ENCODE measurements at places on chromosomes 2 and 18.

DNA sequence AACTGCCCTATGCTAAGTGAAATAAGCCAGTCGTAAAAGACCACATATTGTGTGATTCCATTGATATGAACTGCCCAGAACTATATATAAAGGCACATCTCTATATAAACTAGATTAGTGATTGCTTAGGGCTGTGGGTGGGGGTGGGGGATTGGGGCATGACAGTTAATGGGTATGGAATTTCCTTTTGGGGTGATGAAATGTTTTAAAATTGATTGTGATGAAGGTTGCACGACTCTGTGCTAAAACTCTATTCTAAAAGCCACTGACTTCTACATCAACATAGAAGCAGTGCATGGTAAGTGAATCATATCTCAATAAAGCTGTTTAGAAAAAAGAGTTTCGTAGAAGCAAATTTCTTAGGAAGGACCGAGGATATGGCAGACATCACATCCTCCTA lies 53.0 kb downstream of the CDCA7 start:
- DNase-seq = no peak

GRCh38 chr2:202718614-202719013 lies 83.8 kb downstream of the FAM117B start:
- DNase-seq = peak; percentile 2

GRCh38 chr18:43559507-43559906 lies 282.2 kb upstream of the SYT4 start:
- DNase-seq = no peak

- DNase-seq = no peak
Observed at GRCh38 chr2:232588680-232589585, 38.4 kb downstream of the EIF4E2 start.

GRCh38 chr18:67670024-67670543 lies 153.6 kb upstream of the DSEL start:
- no peak for DNase-seq

DNA sequence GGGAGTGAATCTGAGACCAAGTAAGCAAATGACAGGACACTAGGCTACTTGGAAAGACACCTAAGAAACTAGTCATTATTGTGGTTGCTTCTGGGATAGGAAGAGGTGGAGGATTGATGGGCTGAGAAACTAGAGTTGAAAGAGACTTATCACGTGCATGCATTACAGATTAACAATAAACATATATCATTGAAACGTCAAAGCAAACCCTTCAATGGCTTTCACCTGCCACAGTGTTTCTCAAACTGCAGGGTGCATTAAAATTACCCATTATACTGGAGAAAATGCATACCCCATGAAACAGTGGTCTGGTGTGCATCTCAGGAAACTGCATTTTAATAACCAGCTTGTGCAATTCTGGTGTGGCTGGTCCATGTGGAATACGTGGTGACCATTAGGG lies 318.8 kb downstream of the SMAD2 start:
- no peak for DNase-seq

DNA sequence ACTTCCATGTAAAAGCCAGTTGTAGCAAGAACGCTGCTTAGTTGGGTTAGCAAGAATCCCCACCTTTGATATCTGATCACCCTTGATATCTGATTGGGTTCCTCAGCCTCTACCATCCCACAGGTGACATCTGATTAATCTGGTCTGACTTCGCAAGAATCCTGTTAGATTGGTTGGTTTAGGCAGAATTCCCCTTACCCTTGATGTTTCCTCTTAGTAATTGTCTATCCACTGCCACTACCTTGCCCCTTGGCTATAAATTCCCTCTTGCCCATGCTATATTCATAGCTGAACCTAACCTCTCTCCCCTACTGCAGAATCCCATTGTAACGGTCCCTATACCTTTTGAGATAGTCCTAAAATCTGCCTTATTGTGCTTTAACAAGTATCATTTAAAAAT lies 33.1 kb downstream of the PRKRA start:
- DNase-seq = no peak

DNA sequence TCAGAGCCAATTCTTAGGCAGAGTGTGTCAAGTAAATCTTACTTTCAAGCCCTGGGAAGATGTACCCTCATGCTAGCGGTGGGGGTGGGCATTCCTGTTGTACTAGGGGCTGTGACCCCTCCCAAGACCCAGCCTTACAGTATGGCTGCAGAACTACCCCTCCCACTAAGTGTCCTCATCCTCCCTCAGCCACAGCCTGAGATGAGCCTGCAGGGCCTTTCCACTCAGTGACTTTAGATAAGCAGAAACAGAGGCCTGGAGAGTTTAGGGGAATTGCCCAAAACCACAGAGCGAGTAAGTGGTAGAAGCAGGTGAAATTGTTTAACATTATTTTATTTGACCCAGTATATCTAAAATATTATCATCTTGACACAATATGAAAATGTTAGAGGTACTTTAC lies 36.6 kb downstream of the TTC32 start:
- no peak for DNase-seq

GRCh38 chr18:58175786-58176176 lies 131.8 kb downstream of the NEDD4L start:
- no peak for DNase-seq

DNA sequence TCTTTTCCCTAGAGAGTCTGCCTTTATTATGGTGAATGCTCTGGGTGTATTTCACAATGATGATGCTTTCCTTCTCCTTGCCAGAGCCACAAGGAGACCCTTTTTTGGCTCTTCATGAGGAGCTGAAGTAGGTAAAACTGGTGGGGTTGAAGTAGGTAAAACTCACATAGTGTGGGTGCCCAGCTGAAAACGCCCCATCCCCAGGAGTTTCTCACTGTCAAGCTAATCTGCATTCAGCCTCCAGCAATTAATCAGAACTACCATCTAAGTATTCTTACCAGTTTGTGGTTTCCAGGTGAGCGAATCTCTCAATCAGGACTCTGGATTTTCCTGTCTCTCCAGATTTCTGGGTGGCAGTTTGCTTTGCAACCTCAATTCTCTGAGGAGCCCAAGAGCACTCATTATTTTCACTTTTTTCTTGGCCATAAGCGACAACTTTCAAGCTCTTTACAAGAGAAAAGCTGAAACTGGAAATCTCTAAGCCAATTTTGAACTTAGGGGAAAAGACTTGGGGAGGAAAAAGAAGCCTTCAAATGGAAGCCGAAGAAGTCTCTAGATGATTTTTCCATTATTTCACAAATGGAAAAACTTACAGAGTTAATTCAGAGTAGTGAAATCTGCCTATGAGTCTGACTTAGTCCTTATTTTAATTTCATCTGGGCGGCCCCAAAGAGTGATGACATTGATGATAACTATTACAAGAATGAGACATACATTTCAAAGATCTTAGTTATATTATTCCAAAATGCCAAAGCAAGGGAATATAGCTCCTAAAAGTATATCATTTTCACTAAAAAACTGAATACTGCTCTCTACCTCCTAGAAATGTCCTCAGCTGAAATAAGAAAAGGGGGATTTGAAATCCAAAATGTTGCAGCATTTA lies 121.4 kb upstream of the MAP3K20 start:
- DNase-seq = no peak

DNA sequence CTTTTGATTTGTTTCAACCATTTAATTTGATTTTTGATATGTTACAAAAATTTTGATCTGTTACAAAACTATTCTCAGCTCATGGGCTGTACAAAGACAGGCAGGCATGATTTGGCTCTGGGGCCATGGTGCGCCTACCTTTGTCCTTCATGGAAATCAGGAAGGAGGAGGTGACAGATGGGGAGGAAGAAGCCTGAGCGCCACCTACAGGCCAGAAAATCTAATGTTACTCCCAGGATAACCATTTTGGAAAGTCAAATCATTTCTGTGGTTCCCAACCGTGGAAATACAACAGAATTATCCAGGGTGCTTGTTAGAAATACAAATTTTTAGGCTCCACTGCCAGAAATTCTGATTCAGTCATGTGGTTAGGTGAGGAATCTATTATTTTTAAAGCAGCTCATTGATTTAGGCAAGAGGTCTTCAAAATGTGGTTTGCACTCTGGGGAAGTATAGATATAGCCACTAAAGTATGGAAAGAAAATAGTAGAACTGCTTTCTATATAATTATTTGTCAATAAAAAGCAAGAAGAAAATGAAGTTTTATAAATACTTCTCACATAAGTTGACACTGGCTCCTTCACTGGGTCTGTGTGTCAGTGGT lies 93.9 kb downstream of the EVA1A start:
- DNase-seq = peak; percentile 40

DNA sequence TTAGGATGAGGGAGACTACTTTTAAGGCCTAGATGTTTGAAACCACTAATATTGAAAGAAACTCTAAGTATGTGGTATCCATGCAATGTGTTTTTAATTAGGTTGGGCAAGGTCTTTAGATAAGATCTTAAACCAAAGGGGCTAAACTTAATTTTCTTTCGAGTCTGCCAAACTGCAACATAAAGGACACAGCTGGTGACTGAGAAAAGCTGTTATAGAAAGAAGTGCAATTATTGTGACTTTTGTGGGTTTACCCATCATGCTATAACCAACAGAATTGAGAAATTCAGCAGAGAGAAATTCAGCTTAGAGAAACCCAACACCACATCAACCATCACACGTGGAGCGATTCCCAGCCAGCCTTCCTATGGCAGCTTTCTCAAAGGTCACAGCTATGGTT lies 119.5 kb upstream of the LMAN1 start:
- DNase-seq = no peak

- peak; percentile 66 for DNase-seq
Observed at GRCh38 chr2:188524519-188525113, 232.9 kb downstream of the GULP1 start.

- peak; percentile 21 for DNase-seq
Observed at GRCh38 chr2:72932045-72932740, 14.9 kb downstream of the EMX1 start.

- no peak for DNase-seq
Observed at GRCh38 chr2:37706334-37707183, 35.1 kb upstream of the CDC42EP3 start.

GRCh38 chr2:170156592-170156991 lies 21.4 kb upstream of the MYO3B start:
- no peak for DNase-seq

- no peak for DNase-seq
Observed at GRCh38 chr18:31710826-31711225, 26.4 kb upstream of the B4GALT6 start.

- no peak for DNase-seq
Observed at GRCh38 chr18:53747663-53748160, 476.8 kb downstream of the MBD2 start.

- DNase-seq = no peak
Observed at GRCh38 chr2:83596592-83597282, 862.3 kb downstream of the SUCLG1 start.

- DNase-seq = no peak
Observed at GRCh38 chr2:50727636-50728339, 304.1 kb downstream of the NRXN1 start.

DNA sequence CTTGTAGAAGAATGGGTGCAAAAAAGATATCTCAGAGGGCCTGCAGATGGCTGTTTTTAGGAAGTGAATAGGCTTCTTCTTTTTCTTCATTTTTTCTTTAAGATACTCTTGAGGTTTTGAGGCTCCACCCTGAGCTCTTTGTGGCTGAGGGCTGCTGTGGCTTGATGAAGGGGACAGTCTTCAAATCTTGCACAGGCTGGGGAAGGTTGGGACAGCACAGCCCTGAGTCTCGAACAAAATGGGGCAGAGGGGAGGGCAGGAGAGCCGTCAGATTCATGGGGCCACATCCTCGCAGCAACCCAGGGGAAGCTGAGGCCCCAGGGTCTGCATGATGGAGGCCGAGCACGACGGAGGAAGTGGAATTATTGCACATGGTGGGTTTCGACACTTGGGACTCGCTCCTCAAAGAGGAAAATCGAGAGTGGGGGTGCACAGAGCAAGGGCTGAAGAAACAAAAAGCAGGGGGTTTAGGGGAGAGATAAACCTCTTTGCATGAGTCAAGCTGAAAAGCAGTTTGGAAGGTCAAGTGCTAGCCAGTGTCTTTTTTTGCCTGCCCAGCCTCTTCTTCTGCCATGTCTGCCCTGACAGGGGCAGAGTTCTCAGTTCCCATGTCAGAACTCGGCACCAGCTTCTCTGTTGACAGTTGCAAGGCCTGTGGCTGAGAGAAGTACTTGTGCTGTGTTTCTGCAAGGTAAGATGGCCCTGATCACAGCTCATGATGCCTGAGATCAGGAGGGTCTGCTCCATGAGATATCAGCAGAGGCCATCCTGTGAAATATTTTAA lies 19.5 kb downstream of the INPP4A start:
- no peak for DNase-seq

GRCh38 chr2:100877555-100877954 lies 57.6 kb downstream of the NPAS2 start:
- peak; percentile 55 for DNase-seq
